ENCODE measurements at places on chromosomes 7 and 10.

- DNase-seq = no peak
These were observed 240.4 kb upstream of the RHOBTB1 start for GRCh38 chr10:61184429-61184828.

DNA sequence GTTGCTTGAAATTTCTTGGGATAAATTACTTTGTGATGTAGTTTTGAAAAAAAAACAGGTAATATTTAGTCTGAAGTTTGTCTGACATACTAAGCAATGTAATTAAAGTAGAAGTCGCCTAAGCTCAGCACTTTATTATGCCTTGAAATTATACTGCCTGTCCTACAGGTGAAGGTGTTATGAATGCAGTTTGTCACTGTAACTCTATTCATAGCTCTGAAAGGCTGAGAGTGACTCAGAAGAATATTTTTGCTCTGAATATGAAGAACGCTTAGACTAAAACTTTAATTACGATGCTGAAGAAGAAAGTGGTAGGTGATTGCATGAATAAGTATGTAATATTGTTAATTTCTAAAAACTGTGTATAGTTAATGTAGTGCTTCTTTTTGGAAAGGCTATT lies 9.2 kb downstream of the CFTR start:
- DNase-seq = no peak

DNA sequence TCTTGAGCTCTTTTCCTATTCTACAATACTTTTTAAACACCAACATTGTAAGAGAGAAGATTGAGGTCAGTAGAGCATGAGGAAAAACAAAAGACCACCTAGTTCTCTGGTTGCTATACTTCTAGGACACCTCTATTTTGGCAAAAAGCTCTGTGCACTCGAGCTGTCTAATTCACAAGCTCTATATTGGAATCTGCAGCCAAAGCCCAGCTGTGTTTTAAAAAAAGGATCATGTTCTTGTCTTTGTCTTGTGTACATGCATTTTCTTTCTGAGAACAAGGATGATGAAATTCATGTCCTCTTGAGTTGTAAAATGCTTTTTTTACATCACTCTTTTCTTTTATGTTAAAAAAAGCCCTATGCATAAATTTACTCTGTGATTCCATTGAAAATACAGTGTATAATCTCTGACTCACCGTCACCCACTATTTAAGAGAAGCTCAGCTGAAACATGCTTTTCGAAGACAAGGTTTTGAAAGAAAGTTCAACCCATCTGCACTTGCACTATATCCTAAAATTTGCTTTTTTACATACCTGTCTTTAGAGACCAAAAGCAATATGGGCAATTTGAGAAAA lies 215.5 kb upstream of the VSTM2A start:
- DNase-seq = no peak

DNA sequence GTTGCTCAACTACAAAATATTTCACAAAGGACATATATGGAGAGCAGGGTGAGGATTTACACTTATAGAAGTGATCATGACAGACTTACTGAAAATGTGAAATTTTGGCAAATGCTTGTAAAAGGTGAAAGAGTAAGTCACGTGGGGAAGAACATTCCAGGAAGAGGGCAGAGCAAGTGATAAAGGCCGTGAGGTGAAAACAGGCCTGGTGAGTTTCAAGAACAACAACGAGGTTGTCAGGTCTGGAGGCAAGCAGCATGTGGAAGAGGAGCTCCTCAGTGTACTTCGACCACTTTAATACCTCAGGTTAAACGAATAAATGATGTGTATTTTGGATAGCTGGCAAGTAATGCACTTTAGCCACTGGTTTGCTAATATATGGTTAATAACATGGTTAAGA lies 706.7 kb downstream of the PCDH15 start:
- no peak for DNase-seq

GRCh38 chr10:103153302-103154197 lies 39.5 kb downstream of the NT5C2 start:
- DNase-seq = peak; percentile 45

- DNase-seq = peak; percentile 65
These were observed 10.6 kb downstream of the HABP2 start for GRCh38 chr10:113563306-113564088.

DNA sequence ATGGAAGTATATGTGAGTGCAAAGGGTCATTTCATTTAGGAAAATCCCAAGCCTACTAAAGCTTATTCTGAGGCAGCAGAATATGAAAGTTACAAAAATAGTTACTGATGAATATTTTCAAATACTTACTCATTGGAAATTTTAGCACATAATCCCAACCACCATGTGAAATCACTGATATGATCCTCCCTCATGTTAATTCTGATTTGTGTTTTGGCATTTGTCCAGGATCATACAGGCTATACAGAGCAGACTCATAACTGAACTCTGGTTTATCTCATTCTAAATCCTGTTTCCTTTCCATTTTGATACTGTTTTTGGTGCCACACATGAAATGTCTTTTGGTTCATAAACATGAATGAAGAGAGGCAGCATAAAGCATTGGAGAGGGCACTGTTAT lies 3.4 kb upstream of the FAM24B start:
- no peak for DNase-seq

- peak; percentile 25 for DNase-seq
These were observed 6.1 kb downstream of the CHST3 start for GRCh38 chr10:71970331-71970730.

DNA sequence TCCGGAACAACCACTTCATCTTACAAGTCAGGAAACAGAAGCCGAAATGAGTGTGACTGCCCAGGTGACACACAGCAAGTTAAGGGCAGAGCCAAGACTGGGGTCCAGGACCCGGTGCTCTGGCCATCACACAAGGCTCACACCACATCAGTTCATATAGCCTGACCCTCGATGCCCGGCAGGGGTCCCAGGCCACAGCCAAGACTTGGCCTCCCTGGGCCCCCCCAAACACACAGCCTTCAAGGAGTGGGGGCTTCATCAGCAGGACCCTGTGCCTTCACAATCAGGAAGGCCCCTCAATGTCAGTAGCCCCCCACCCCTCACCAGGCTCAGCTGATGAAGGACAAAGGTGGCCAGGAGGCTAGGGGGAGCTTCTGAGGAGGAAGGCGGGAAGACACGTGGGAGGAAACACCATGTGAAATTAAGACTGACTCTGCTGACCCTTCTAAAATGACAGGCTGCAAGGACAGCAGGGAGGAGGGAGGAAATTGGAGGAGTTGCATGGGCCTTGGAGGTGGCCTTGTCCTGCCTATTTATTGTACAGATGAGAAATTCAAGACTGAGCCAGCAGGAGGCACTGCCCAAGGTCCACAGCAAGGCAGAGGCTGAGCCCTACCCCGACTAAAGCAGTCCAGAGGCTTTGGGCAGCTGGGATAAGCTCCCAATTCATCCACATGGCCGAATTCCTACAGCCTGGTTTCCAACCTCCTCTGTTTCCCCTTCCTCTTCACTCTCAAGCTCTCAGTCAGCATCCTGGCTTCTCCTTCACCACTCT lies 216.1 kb upstream of the ZMIZ1 start:
- DNase-seq = peak; percentile 17

- DNase-seq = no peak
These were observed 39.0 kb downstream of the AKR1B1 start for GRCh38 chr7:134419875-134420274.

- no peak for DNase-seq
These were observed 81.8 kb downstream of the PAX2 start for GRCh38 chr10:100826983-100827818.

DNA sequence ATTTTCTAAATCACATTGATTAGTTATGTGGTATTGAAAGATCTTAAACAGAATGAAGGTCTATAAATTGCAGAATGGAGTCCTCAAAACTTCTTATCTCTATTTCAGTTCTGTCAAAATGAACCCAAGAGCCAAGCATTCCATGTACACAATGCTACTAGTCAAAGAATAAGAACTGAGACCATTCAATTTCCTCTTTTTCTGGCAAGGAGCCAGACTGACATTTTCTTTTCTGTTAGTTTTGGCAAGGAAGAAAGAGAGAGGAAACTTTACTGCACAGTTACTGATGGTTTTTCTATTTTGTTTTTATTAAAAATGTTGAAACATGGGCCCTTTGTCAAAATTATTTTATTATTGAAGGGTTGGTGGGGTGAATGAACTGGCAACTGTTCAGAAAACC lies 181.8 kb upstream of the FERD3L start:
- DNase-seq = no peak

- DNase-seq = no peak
These were observed 20.5 kb downstream of the CHCHD3 start for GRCh38 chr7:133061357-133061756.

DNA sequence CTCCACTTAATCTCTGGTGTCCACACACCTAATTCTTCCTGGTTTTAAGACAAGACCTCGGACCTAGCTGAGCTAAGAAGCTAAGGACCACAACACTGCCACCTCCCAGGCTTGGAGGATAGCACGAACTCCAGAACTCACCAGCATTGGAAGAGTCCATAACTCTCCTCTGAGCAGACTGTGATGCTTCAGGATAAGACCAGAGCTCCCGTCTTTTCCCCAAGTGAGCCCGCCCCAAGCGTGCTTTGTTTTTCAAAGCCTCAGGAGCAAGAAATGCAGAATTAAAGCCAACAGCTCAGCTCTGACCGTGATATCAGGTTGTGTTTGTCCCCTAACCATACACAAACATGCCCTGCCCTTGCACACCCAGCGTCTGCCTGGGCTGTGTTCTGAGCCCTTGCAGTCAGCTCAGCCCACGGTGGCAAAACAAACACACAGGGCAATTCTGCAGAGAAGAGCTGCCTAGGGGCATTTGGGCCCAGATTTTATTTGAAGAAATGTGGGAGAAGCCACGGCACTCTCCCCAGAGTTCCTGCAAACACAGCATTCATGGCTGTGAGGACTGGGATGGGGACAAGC lies 145.4 kb downstream of the WDR11 start:
- DNase-seq = no peak

DNA sequence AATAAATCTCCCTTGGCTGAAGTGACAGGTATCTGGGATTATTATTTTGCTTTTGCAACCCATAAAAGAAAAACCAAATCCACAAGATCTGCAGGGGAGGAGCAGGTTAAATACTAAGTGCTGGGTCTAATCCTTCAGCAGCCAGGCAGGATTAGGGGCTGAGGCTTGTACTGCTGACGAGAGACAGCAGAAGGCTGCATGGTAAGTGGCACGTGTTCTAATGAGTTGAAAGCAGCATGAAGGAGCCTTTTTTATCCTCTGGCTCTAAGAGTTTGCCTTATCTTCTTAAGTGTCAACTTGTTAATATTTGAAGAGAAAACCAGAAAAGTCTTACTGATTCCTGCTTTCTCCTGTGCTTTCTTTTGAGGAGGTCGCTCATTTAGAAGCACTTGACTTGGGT lies 50.0 kb downstream of the LYZL2 start:
- DNase-seq = no peak

GRCh38 chr10:22686347-22686746 lies 28.0 kb downstream of the PIP4K2A start:
- no peak for DNase-seq

- DNase-seq = no peak
These were observed 389.6 kb downstream of the DPP6 start for GRCh38 chr7:154441811-154442210.

GRCh38 chr7:2719007-2719406 lies 31.0 kb downstream of the AMZ1 start:
- DNase-seq = no peak

DNA sequence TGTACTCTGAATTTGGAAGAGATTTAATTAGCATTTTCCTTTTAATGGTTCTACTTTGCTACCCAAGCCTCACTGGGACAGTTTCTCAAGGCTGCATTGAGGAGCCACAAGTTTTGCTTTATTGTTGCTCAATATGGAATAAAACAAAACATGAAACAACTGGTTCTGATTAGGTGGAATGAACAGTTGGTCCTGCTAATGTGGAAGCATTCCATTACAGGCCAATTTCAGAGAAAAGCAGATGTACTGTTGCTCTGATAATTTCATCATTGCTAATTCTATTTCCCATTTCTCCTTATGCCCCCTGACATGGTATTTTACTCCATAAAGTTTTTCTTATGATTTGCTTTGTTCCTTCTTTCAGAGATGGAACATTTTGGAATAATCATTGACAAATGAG lies 66.0 kb upstream of the PAPSS2 start:
- DNase-seq = no peak

DNA sequence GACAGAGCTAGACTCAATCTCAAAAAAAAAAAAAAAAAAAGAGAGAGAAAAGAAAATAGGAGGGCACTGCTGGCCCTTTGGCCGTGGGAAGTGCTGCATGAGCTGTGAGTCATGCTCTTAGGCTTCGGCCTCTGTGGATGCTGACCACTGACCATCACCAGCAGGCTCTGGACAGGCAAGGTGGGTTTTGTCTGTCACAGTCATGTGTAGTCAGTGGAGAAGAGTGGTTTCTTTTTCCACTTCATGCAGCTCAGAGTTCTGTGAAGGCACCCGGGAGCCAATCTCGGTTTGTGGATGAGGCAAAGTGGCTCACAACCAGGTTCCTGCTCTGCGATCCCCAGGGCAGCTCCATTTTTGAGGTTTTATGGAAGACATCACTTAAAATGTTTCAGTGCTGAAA lies 58.1 kb downstream of the PRTFDC1 start:
- DNase-seq = peak; percentile 92

DNA sequence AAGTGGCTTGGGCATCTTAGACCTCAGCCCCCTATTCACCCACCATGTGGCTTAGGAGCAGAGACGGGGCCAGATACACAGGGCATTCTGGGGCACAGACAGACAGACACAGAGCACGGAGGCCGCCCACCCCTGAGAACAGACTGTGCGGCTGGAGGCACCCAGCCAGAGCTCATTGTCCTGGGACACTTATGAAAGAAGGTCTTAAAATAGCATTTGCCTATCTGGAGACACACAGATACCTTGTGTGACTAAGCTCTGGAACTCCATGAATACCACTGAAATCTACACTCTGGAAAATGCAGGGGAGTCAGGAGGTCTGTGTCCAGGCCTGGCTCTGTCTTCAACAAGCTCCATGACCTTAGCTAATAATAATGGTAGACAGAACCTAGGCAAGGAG lies 41.4 kb upstream of the ADO start:
- no peak for DNase-seq

GRCh38 chr10:2825841-2826240 lies 241.5 kb upstream of the PFKP start:
- DNase-seq = no peak

- DNase-seq = peak; percentile 54
These were observed 259.3 kb downstream of the SNX13 start for GRCh38 chr7:17680943-17681351.

GRCh38 chr10:76329891-76330575 lies 898.6 kb downstream of the LRMDA start:
- peak; percentile 55 for DNase-seq

DNA sequence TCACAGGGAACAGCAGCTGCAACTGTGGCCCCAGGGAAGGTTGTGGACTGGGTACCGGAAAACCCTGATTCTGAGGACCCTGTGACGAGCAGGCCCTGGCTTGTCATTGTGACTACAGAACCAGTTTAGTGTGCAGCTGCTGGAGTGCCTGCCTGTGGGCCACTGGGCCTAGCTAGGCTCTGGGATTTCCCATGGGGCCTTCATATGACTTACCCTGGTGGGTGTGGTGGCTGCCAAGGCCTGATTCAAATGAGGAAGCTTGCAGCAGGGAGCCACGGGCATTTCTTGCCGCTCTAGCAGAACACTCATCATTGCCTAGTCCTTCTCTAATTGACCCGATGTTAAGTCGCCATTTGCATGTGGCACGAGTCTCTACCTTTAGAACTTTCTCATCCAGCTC lies 14.7 kb upstream of the CAMK2G start:
- peak; percentile 76 for DNase-seq
